Right renal cortex interstitium (tissue), 3 donors: ENCODE measurements at places on chromosomes 4 and X. TPM values are rescaled to one million over a fixed set of nuclear protein-coding genes. Genes with fewer than 3 reads are reported as not detected.
A peak's percentile ranks its signal among the peaks of the same experiment; 100 is the strongest.

GRCh38 chrX:47179221-47179927 lies 14.3 kb upstream of the UBA1 start:
- DNase-seq, result no peak

GRCh38 chr4:118154649-118155048 lies 120.4 kb downstream of the NDST3 start:
- no peak for DNase-seq

DNA sequence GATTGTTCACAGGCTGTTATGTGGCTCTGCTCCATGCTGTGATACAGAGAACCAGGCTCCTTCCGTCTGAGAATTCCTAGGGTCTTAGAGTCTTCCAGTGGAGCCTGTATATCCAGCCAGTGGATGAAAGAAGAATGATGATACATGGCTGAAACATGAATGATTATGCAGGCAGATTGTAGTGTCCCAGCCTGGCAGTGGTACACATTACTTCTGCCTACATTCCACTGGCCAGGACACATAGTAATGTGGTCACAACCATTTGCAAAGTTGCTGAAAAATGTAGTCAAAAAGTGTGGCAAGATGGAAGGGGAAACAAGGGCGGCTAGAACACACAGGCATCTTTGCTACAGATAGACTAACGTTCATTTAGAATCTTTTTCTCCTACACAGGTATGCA lies 4.5 kb upstream of the GBA3 start:
- DNase-seq, result no peak

DNA sequence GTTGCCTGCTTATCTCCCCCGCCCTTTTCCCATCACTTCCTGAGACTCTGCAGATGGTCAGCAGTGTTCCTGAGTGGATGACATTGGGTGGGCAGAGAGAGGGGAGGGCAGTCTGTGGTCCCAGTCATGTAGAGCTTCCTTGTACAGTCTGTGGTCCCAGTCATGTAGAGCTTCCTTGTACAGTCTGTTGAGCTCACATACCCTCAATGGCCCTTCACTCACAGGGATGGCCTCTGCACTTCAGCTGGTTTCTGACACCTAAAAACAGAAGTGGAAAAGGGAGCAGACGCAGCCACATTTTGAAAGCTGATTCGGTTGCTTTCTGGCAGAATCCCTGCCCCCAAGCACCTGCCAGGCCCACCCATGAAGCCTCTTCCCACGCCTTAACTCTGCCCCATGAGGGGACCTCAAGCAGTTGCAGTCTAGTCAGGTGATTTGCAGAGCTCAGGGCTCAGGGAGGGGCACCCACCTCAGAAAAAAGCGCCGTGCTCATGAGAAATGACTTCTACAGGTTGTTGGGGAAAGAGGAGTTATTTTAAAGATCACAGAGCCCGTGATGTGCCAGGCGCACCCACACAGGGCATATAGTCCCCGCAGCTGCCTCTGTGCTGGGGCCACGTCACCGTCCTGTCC lies 3.6 kb upstream of the TMEM271 start:
- DNase-seq, result no peak

DNA sequence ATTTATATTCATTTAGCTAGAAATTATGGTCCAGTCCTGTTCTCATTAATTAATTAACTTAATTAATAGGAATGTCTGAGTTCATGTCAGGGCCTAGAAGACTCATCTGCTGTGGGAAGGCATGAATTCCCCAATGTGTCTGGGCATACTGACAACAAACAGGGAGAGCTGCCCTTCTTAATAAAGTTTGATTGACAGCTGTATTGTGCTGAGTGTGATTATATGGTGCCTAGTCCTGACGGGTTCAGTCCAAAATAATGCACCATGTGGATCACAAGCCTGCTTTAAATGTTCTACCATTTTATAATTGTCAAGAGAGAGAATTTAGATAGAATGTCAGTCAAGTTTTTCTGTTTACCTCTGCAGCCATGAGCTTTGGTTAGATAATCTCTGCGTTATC lies 34.6 kb downstream of the ANXA10 start:
- DNase-seq, result no peak

DNA sequence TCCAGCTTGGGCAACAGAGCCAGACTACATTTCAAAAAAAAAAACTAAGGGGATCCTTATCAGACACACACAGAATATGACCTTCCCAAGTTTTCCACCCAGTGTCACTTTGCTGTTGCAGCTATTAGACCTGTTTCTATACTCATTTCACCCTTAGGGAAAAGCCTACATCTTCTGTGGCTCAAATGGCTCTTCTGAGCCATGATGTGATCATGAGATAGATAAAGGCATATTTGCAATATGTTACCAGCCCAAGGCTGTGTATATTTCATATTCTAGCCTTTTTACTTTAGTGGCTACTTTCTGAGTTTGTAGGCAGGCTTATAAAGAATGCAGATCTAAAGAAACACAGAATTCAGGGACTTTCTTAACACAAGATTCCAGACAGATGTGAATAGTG lies 19.3 kb downstream of the RS1 start:
- DNase-seq, result no peak

DNA sequence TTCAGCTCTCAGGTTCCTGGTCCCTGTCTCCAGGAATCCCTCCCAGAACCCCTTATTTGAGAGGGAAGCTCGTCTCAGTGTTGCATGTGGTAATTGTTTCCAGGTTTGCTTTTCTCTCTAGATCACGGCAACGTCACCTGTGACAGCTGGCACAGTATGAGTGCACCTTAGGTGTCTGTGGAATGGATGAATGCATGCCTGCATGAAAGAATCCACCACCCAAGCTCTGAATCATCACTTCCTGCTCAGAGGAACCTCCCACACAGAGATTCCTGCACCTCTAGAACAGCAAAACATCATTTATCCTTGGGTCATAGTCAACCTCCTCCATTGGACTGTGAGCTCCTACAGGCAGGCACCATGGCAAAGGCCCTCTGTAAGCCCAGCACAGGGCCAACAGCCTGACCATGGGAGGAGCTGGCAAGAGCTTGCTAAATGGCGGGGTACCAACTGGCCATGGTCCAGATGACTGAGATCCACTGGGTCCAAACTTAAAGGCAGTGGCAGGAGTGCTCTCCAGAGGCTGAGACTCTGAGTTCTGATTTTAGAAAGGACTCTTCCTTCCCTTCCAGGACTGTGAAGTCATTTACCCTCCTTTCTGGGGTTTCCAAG lies 116.2 kb downstream of the SLC2A9 start:
- no peak for DNase-seq

- no peak for DNase-seq
These were observed 215.8 kb upstream of the SFRP2 start for GRCh38 chr4:154004507-154005170.

GRCh38 chrX:96693407-96693806 lies 8.8 kb downstream of the DIAPH2 start:
- DNase-seq, result no peak

DNA sequence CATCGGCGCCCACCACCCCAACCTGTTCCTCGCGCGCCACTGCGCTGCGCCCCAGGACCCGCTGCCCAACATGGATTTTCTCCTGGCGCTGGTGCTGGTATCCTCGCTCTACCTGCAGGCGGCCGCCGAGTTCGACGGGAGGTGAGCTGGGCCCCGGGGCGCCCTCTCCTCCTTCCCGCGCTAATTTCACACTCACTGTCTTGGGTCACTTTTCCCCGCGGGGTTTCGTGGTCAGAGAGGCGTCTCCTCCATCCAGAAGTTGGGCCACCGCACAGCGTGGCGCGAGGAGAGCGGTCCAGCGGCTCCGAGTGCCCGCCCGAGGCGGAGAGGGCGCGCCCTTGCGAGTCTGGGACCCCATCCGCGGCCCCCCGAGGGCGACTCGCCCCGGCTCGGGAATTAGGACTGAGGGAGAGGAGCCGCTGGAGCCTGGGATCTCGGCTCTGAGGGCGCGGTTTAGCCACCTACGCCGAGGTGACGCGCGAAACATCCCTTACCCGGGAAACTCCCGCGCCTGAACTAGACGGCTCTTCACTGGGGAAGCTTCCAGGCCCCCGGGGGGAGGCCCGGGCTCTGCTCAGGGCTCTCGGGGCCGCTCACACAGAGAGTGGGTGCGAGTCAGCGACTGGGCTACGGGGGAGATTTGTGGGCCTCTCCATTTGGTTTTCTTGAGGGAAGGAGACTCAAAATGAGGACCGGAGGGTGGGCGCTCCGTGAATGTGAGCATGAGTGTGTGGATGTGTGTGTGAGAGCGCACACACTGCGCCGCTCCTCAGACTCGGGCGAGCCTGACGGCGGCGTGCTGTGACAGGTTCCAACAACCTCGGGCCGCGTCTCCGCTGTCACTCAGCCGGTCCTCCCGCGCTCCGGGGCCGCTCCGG lies 551 bp downstream of the NPNT start:
- peak; percentile 15 for DNase-seq

GRCh38 chr4:131091896-131092295 lies 1995.9 kb downstream of the C4orf33 start:
- peak; percentile 8 for DNase-seq

DNA sequence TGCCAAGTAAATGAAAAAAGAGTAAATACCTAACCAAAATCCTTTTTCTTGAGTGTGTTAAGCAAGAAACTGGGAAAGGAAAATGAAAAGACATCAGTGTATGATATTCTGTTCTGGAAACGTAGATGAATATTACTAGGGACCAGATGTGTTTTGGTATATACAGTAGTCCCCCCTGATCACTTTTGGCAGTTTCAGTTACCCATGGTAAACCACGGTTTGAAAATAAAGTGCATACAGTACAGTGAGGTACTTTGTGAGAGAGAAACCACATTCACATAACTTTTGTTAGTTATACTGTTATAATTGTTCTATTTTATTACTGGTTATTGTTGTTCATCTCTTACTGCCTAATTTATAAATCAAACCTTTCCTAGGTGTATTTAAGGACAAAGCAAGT lies 250.9 kb downstream of the TENM3 start:
- DNase-seq, result no peak

DNA sequence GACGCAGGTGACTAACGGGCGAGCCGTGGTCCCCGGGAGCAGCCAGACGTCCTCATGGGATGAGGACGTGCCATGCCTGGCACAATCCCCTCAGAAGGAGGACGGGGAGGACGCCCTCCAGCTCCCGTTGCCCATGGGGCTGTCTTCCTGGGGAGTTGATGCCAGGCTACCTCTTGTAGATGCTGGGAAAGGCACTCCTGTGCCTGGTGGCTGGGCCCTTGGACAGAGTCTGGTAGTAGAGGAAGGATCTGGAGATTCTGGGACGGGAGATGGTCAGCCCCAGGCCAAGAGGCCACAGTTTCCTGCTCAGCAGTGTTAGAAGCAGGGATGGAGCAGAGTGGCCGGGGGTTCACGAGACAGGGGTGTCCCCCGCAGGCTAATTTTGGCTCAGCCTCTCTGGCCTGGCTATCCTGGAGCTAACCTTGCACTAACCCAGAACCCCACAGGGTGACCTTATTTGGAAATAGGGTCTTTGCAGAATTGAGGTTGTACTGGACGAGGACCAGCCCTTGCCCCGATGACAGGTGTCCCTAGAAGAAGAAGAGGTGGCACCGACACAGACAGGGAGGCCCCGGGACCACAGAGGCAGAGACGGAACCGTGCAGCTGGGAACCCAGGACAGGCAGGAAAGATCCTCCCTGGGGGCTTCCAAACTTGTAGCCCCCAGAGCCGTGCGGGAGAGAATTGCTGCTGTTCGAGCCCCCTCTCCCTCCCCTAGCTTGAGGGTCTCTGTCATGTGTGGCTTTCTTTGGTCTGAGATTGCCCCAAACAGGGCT lies 50.1 kb upstream of the ADRA2C start:
- no peak for DNase-seq

DNA sequence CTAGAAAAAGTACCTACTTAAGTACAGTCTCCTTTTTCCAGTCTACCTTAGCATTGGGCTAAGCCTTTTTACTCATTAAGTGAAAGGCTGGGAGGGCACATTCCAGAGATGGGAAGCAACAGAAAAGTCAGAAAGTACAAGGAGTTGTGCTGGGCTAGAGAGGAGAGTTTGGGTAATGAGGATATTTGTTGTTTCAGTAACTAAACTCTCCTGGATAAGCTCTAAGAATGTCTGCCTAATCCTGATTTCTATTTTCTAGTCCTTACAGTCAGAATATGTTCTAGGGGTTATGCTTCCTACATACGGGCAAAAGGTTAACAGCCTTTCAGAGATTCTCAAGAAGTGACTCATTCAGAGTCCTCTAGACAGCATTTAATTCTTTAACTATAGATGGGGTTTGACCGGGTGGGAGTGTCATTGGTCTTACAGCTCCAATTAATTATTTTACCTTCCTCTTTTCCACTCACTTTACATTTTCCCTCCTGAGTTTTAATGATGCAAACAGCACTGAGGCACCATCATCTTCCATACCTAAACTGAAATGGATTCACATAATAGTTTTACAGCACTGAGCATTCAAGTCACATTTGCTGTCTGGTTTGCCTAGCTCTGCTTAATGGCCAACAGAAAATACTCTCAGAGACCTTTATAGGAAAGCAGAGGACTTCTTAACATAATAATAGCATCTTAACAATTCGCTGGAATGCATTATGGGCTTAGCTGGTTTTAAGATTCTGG lies 42.9 kb downstream of the USP26 start:
- no peak for DNase-seq

DNA sequence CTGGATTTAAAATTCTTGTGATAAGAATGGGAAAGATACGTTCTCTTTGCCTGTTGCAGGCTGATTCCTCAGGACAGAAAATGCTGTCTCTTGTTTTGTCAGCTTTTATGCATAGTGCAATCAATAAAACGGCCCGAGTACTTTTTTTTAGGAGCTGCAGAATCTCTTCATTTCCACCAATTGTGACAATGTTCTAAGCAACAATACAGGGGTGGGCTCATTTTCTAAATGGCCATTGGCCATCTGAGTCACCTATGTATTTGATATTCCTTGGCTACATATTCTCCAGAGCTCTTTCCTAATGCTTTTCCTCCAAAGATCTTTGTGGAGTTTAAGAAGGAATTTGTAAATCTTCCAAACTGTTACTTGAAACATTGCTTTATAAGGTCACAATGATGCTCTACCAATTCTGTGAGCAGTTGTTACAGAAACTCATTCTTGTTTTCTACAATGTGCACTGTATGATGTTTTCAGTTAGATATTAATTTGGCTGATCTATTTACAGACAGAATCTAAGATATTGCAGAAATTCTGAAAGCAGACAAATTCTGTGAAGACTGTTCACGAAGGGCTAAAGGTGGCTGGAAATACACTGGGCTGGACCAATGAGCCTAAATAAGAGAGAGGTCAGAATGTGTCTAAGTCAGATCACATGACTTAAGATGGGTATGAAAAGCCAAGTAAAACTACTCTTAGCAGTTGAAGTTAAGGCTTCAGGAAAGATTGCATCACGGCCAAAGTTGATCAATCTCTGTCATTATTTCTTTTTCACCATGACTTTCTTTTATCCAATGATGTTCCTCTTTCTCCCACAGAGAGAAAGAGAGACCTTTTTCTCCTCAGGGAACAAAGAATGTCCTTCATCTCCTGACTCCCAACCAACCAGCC lies 33.4 kb downstream of the TAPT1 start:
- DNase-seq, result no peak

The RBMXL3 gene
- polyA plus RNA-seq, result not detected

The IL1RAPL1 gene
- polyA plus RNA-seq, result 2.3 TPM

The CPE gene
- polyA plus RNA-seq, result 124 TPM

The ADH1A gene
- 0.47 TPM for polyA plus RNA-seq

The MECP2 gene
- 27.9 TPM for polyA plus RNA-seq

The NAA10 gene
- polyA plus RNA-seq, result 54.7 TPM

The RENBP gene
- 17.9 TPM for polyA plus RNA-seq
